Mucosa of descending colon (tissue), 3 donors: ENCODE measurements at places on chromosomes 16 and 17.

DNA sequence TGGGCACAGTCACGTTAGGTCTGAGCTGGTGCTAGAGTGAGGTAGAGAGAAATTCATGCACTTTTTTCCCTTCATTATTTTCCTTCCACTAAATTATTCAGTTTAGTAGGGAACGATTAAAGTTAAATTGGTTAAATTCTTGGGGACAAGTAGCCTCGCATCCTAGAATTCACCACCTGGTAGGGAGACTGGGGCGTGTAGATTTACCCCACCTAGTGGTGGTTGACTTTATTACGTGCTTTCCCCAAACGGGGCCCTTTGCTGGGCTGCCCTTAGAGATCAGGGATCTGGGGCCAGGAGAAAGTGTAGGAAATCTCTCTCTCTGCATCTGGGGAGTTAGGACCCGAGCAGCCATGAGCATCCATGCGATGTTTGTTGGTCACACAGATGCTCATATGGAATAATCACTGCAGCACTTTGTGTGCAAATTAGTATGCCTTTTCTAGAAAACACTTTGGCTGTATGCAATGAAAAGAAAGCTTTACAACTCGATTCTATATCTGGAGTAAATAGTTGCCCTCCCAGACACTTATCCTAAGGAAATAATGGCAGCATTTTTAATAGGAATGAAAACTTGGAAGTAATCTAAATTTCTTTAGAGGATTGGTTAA, 107.0 kb downstream of the PLCG2 start:
- DNase-seq, result peak; percentile 45

DNA sequence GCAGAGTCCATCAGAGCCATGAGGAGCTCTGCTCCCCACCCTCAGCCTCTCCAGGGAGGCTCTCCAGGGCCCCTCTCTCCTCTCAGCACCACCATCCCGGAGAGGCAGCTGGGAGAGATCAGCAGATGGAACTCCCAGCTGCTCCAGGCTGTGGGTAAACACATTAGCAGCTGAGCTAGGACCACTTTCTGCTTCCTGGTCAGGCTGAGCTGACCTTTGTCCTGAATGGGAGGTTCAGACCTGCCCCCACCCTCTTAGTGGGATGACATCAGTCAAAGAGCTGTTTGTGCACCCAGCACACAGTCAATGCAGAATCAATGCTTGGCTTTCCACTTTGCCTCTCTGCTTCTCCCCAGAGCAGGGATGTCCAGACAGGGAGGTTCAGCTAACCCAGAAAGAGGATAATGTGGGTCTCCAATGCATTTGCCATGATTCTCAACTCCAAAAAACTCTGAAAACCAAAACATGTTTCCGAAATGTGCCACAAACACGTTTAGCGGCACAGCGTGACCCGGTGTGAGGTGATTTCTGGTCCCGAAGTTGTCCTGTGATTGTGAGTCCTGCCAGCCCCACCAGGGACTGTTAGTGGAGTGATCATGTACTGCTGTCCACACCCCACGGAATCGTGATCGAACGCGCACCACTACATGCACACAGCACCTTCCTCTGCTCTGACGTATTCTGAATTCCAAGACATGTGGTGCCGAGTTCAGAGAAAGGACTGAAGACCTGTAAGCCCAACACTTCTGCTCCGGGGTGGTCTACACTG, 6.7 kb downstream of the GPR142 start:
- DNase-seq, result peak; percentile 61

DNA sequence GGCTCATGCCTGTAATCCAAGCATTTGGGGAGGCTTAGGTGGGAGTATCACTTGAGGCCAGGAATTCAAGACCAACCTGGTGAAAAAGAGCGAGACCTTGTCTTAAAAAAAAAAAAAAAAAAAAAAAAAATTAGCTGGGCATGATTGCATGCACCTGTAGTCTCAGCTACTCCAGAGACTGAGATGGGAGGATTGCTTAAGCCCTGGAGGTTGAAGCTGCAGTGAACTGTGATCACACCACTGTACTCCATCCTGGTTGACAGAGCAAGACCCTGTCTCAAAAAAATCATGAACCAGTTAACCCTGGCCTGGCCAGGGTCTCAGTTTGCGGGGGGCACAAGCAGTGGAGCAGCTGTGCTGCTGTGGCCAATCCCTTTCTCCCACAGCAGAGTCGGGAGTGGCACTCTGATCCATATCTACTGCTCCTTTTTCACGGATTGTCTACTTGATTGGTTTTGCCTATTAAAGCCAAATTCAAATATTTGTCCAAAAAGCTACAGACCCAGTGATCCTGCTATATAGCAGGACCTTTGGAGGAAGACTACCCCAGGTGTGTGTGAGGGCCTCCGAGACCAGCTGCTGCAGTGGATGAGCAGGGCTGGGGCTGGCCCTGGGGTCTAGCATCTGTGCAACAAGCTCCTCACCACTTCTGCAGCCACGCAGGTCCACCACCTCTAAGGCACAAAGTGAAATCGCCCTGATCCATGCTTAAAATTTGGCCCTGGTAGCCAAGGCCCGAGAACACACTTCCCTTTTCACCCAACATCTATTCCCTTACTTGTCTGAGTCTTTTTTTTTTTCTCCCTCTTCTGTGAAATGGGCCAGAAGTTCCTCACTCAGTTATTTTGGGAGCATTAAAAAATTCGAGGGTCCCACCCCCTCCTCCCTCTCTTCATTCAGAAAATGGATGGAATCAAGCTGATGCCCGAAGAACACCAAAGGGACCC, 48.2 kb downstream of the LDHD start:
- no peak for DNase-seq

GRCh38 chr17:12140685-12141084, 120.0 kb downstream of the MAP2K4 start:
- DNase-seq, result no peak

DNA sequence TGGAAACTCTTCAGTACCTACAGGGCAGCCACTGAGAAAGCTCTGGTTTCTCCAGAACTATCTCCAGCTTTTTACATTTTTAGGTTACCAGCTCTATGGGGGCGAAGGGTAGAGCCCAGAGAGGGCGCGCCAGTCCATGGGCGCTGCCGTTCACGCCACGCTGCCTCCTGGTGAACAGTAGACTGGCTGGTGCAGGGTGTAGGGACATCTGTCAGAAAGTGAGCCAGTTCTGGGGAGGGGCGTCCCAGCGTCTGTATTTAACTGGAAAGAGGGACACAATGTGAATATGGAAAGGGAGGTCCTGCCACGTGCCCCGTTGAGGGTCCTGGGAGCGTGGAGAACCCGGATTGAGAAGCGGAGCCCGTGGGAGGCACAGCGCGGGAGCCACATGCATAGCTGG, 16.4 kb upstream of the CLEC18A start:
- no peak for DNase-seq

- DNase-seq, result peak; percentile 97
These were observed 11.5 kb downstream of the FLII start for GRCh38 chr17:18246880-18247612.

DNA sequence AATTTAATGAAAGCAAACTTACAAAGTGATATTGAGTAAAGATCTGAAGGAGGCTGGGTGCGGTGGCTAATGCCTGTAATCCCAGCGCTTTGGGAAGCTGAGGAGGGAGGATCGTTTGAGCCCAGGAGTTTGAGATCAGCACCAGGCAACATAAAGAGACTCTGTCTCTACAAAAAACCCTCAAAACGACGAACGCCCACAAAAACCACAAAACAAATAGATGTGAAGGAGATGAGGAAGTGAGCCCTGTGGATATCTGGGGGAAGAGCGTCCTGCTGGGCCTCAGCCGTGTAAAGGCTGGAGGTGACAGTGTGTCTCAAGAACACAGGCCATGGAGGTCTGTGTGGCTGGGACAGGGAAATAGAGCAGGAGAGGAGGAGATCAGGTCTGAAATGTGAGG, 68.8 kb downstream of the ITFG1 start:
- no peak for DNase-seq

DNA sequence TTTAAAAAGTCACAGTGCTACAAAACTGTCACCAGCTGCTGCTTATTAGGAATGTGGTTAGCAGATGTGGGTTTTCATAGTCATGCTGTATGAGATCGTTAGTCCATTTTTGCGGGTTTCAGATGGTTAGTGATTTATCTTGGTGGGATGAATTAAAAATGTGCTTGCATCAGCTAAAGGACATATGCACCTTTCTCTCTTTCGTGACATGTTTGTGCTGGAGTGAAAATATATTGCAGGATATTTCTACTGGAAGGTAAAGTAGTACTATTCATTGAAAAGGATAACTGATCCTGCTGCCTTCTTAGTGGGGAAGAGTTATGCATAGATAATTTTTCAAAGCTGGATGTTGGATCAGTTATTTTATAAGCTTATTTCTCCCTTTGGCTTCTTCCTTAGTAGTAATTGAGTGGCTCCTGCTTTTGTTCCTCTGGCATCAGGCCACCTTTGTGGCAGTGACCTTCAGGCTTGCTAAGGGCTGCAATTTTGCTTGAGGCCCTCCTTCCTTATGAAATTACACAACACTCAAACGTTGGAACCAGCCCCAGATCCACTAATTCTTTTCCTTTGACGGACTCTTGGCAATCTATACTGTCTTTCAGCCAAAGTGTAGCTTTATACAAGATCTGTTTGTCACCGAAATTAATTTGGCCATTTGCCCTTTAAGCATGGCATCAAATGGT, 7.5 kb upstream of the SNTB2 start:
- peak; percentile 71 for DNase-seq

DNA sequence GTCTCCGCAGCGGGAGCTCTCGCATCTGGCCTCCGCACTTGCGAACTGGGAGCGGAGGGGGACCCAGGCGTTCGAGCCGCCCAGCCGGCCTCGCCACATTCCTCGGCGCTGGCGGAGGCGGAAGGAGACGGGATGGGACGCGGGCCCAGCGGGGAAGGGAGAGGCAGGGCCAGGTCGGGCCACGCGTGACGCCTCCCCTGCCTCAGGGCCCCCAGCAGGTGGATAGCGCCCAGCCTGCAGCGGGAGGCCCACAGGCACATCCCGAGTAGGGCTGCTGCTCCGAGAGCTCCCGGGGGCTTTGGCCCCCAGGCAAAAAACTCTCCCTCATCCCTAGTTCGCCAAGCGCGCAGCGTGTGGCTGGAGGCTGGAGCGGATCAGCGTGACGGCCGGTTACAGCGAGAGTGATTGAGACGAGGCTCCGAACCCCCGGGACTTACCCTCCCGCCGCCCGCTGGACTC, 800 bp downstream of the PLEKHH3 start:
- peak; percentile 69 for DNase-seq

DNA sequence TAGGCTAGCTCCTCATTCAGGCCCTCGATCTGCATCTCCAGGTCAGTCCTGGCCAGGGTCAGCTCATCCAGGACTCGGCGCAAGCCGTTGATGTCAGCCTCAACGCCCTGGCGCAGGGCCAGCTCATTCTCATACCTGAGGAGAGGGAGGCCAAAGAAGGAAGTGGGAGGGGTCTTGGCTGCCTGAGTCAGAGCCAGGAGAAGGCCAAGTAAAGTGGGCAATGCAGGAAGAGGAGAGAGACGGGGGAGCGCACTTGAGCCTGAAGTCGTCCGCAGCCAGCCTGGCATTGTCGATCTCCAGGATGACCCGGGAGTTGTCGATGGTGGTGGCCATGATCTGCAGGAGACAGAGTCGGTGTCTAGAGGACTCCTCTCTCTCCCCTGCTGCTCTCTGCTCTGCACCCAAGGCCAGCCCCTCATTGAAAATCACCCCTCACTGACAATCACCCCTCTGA, 1.8 kb downstream of the KRT15 start:
- DNase-seq, result no peak

DNA sequence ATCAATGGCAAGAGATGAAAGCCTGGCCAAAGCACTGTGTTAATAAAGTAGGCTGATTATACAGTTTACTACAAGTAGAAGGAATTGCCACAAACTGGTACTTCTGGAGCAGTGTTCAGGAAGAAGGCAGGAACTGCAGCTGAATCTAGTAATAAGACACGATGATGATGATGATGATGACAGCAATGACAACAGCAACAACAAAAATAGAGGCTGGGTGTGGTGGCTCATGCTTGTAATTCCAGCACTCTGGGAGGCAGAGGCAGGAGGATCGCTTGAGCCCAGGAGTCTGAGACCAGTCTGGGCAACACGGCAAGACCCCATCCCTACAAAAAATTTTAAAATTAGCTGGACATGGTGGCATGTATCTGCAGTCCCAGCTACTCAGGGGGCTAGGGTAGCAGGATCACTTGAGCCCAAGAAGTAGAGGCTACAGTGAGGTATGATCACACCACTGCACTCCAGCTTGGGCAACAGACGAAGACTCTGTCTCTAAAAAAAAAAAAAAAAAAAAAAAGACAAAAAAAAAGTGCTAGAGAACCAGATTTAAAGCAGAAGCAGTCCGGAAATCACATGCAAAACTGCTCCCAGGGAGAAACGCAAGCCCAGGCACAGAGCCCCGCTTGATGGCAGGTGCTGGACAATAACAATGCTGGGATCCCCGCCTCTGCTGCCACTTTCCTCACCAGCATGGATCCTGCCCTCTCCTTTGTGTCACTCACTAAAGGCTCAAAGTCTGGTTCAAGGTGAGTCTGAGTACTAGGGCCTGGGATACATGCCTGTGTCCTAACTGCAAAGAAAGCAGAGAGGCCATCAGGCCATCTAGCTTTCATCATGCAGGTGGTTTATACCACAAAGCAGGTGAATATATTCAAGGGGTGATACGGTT, 44.8 kb downstream of the CPPED1 start:
- no peak for DNase-seq

GRCh38 chr17:78372841-78373240, 5.6 kb upstream of the PGS1 start:
- no peak for DNase-seq

DNA sequence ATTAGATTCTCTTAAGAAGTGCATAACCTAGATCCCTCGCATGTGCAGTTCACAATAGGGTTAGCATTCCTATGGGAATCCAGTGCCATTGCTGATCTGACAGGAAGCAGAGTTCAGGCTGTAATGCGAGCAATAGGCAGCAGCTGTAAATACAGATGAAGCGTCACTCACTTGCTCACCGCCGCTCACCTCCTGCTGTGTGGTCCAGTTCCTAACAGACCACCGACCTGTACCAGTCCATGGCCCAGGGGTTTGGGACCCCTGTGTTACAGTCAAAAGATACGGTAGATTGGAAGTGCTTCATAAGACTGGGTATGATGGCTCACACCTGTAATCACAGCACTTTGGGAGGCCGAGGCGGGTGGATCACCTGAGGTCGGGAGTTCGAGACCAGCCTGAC, 2.8 kb downstream of the STAT5A start:
- DNase-seq, result no peak

- no peak for DNase-seq
These were observed 14.5 kb downstream of the DNAAF8 start for GRCh38 chr16:4748682-4749411.

DNA sequence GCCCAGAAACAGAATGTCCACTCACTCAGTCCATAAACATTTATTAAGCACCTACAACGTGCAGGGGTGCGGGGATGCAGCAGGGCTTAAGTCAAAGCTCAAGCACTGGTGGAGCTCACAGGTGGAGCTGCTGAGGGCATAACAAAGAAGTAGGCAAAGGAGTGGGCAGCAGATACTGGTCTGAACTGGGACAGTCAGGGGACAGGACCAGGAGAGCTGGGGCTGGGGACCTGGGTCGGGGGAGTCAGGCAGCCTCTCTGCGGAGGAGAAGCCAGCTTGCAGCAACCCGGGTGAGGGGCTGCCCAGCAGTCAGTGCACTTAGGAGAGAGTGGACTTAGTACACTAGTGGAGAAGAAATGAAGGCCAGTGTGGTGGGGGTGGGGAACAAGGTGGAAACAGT, 10.0 kb upstream of the TNFRSF13B start:
- no peak for DNase-seq
